ENCODE measurements at places on chromosomes 2 and 18.

- no peak for DNase-seq
Observed at GRCh38 chr2:24978661-24979060, 6.9 kb upstream of the DNAJC27 start.

DNA sequence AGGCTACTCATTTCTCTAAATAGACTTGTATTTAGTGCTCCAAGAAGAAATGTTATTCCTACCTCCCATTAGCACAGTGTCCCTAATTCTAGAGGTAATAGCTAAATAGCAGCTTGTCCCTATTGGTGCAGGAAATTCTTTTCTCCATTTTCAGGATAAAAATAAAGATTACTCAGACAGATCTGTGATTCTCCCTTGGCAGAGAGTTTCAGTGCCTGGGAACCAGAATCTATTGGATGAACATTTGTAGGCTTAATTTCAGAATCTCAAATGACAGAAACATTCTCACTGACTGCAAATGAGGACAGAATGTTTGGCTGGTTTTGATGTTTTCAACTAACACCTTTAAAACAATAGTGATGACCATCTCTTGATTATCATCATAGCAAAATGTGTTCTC, 33.3 kb upstream of the LGALSL start:
- DNase-seq, result no peak

DNA sequence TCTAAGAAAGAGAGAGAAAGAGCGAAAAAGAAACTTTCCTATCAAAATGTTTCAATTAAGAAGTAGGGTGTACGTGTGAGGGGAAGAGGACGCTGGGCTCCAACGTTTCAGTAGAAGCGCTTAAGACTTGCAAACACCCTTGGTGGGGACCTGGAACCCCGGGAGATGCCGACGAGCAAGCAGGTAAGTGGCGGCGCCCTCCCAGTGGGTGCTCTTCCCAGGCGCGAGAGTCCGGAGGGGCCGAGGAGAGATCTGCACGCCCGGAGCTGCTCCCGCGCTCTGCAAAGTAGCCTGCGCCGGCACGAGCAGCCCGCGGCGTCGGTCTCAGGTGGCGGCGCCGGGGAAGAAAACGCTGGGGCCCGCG, 678 bp upstream of the OTX1 start:
- no peak for DNase-seq

DNA sequence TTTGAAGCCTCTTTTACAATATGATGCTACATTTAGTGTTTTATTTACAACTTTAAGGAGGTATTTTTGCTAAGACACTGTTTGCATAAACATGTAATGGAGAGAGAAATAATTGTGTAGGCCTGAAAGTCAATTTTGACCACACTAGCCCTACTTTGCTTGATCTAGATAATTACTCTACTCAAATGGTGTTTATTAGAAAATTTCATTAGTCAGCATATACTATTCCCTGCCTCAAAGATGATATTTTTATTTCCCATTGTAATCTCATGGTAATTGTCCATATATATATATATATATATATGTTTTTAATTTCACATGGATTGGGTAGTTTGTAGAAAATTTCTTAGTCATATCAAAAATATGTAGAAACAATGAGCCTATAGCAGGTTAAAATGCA, 632.2 kb downstream of the SATB2 start:
- no peak for DNase-seq

GRCh38 chr18:70015127-70015526, 67.5 kb upstream of the CD226 start:
- no peak for DNase-seq

DNA sequence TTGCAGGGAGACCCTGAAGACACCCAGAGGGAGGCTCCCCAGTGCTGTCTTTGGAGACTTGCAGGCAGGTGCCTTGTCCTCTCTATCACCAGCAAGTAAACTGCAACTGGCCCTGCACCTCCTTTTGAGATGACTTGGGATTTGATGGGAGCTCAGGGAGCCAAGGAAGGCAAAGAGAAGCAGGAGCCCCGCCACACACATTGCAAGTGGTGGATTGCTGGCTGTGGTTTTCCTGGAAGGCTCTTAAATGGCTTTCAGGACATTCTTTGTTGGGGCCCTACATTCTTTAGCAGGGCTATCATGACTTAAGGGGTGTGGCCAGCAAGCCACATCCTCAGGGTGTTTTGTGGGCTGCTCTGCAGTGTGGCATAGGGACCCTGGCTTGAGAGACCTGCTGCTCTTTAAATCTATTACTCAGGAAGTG, 39.9 kb upstream of the CDC42EP3 start:
- peak; percentile 99 for DNase-seq

DNA sequence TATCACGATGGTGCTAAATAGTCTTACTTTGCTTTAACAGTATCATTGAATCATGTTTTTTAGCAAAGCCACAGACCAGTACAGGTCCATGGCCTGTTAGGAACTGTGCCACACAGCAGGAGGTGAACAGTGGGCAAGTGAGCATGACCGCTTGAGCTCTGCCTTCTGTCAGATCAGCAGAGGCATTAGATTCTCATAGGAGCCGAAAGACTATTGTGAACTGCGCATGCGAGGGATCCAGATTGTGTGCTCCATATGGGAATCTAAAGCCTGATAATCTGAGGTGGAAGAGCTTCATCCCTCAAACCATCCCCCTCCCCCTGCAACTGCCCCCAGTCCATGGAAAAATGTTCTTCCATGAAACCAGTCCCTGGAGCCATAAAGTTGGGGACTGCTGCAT, 102.3 kb upstream of the OSR1 start:
- no peak for DNase-seq

GRCh38 chr18:27785815-27786471, 391.0 kb downstream of the CDH2 start:
- no peak for DNase-seq

DNA sequence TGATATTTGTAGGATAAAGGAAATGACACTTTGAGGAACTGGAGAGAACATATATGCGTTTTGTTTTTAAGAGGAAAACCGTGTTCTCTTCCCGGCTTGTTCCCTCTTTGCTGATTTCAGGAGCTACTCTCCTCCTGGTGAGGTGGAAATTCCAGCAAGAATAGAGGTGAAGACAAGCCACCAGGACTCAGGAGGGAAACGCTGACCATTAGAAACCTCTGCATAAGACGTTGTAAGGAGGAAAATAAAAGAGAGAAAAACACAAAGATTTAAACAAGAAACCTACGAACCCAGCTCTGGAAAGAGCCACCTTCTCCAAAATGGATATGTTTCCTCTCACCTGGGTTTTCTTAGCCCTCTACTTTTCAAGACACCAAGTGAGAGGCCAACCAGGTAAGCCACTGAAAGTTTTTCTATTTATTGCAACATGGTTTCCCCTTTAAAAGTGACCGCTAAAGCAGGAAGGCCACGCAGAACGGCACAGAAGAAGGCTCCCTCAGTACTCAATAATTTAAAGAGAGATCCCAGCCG, 735 bp downstream of the NRP2 start:
- DNase-seq, result no peak

DNA sequence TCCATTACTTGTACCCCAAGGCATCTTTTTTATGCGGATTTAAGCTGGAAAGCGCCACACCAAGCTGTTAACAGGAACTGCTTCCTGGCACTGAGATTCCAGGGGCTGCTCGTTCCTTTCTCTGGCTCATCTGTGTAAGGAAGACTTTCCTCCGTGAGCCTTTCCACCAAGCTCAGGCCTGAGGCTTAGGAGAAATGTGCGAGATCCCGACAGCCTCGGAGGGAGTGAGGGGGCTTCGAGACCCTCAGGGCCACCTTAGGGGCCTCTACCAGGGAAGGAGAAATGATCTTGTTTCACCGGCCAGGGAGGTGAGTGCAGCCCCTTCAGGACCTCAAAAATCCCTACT, 17.1 kb downstream of the B3GNT7 start:
- DNase-seq, result no peak

DNA sequence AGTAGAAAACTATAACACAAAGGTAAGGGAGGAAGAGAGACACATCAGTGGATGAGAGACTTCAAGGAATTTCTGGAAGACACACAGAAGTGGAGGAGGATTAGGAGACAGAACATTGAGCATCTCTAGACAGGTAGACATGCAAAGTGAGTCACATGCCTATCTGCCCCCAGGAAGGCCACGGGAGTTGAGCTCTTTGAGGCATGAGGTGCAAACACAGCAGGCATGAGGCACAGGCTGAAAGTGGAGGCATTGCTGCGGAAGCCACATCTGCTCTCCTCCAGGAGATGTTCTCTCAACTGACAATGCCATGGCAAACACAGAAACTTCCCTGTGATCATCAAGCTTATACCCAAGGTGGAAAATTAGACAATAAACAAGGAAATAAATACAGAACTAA, 481.6 kb upstream of the MYT1L start:
- DNase-seq, result no peak

GRCh38 chr2:36743954-36744353, 47.4 kb downstream of the VIT start:
- DNase-seq, result no peak

GRCh38 chr18:66316701-66317100, 287.2 kb downstream of the CDH19 start:
- DNase-seq, result no peak

GRCh38 chr2:128250229-128251025, 68.2 kb downstream of the HS6ST1 start:
- no peak for DNase-seq

- no peak for DNase-seq
Observed at GRCh38 chr2:18762667-18763066, 173.3 kb upstream of the NT5C1B start.

DNA sequence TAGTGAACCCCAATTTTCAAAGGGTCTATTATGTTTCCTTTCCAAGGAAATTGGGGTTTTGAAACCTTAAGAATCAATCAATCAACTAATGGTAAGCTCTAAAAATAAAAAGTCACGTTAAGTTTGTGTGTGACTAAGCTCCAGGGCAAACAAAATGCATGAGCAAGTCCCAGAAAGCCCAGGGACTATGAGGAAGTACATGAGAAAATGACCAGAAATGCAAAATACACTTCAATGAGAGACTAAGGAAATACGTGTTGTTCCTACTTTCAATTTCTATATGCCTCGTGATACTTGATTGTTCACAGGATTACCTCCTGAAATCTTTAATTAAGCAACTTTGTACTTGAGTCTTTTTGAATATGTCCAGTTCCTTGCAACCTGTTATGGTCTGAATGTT, 684.4 kb upstream of the SYT4 start:
- DNase-seq, result no peak

- peak; percentile 85 for DNase-seq
Observed at GRCh38 chr2:220891405-220891804, 680.7 kb downstream of the EPHA4 start.

- peak; percentile 83 for DNase-seq
Observed at GRCh38 chr2:201128933-201129505, 13.1 kb downstream of the CFLAR start.

Data from fibroblast of skin of abdomen (primary cell).